ENCODE measurements at places on chromosomes 2 and 18.

- no peak for DNase-seq
Observed at GRCh38 chr2:164831887-164832286, 9.7 kb downstream of the COBLL1 start.

DNA sequence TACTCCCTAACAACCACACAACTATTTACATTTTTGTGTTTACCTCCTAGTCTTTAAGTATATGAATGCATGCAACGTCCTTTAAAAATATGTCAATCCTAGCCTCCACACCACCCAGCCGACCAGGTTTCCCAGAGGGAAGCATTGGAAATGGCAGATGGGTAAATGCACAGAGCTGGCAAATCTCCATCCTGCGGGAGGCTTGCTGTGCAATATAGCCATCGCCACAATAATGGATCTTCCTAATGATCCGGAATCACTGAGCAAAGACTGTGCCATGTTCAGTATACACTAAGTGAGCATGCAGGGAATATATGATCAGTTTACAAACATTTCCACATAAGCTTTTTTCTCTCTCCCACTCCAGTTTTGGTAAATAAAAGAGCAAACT, 131.8 kb downstream of the NEDD4L start:
- DNase-seq: no peak

GRCh38 chr2:23632386-23632785, 247.4 kb downstream of the KLHL29 start:
- no peak for DNase-seq

DNA sequence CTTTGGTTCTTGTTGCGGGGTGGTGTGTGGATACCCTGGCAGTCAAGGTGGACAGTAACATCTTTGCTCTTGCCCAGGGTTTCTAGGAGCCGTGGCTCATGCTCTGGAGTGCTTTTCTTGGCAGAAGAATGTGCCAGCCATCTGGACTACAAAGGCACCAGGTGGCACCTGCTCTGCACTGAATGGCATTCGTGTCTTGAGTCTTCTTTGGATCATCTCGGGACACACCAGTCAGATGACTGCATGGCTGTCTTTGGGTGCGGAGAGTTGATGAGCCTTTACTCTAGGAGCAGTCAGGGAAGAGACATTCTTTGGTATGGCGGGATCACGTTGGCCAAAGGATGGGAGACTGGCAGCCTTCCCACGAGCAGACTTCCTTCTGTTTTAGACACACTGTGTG, 104.1 kb upstream of the SEC11C start:
- DNase-seq: no peak

Measured in kidney (tissue), 22 donors.